ENCODE measurements at places on chromosomes 12 and 14.

- no peak for DNase-seq
Measured at GRCh38 chr12:128940974-128941373, 87.7 kb downstream of the GLT1D1 start.

DNA sequence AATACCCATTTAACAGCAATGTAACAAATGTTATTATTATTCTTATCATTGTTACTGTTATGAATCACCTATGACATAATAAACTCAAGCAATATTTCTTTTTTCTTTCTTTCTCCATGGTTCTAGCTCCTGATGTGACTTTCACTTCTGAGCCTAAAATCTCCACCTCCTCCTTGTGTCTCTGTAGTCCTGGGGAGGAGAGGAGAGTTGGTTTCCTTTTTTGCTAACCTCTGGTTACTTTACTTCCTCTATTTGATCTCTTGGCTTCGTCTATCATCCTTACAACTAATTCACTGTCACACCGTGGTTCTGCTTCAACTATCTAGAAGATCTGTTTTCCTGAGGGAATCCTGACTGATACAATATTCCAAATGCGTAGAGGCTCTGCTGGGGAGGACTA is 456.6 kb downstream of the VRK1 start:
- DNase-seq, result no peak

DNA sequence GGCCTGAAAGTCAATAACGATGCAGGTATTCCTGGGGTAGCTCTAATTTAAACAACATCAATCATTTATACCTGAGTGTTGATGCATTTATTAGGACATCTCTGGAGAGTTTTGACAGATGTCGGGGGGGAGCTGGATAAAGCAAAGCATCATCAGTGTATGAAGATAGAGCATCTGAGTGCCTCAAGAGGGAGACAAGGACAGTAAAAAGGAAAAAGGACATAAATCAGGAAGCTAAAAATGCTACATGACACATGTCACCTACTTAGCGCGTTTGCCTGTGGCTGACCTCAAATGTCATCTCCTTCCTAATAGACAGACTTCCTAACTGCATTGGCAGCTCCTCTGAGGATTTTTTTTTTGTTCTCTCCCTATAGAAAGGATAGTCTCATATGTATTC is 259.5 kb upstream of the PKP2 start:
- DNase-seq, result no peak

GRCh38 chr12:10750385-10750727 is 27.2 kb upstream of the YBX3 start:
- DNase-seq, result no peak

DNA sequence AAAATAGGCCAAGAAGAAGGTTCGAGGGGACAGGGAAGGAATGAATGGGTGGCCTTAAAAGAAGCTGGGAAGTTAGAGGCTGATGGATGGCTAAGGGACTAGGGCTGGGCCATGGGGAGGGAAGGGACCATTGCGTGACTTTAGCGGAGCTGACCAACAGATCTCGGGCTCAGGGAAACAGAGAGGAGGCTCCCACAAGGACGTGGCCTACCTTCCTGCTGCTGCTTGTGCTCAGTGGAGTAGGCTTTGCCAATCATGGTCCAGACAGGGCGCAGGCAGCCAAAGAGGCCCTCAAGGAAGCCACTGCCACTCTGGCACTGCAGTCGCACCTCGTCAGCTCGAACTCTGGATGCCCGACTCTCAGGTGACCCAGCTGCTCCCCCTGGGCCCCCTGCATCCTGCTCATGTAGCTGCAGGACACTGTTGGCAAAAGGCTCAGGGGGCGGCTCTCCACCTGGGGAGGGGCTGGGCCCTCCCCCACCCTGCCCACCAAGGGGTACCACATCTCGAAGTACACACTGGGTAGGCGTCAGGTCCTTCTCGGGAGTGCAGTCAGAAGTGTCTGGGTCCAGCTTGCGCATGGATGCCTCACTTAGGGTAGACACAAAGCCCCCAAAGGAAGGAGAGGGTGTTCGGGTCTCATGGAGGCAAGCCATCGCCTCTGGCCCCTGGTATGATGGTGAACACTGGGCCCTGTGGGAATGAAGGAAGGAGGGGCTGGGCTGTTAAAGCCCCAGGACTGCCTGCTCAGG is 12.3 kb downstream of the MAP3K12 start:
- DNase-seq, result no peak

GRCh38 chr14:91067186-91067585 is 6.7 kb upstream of the RPS6KA5 start:
- no peak for DNase-seq

DNA sequence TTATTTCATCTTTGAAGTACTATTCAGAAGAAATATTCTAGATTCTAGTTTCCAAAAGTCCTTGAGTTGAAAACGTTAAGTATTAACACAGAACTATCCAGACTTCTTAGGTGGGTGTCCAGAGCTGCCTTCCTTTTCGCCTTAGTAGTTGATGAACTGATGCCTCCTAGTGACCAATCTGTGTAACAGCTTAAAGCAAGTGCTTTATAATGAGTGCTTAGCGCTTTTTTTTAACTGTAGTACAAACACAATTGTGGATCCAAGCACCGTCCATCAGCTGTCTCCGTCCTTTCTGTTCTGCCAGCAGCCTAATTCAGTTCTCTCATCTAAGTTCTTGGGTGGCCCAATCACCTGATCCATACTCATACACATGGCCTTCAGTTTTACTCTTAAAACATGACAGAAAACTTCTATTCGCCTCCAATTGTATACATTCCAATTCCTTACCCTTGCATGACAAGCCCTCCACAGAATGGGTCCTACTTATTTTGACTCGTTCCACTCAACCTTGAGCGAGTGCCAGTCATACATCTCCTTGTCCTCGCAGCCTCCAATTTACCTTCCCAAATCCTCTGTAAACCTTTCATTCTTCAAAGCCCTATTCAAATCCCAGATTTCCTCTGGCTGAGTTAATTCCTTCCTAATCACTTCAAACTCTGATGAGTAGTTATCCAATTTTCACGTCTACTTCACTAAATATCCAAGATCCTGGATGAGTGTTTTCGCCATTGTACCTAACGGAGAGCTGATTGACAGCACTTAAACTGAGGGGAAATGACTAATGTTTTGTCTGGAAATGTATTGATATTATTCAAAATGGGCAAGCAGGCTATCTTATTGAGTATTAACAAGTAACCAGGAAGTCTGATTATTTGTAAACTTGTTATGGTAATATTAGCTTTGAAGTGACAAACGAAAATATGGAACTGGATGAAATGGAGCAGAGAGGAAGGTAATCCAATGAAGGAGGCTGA is 5.8 kb upstream of the PHLDA1 start:
- no peak for DNase-seq

- no peak for DNase-seq
Measured at GRCh38 chr12:71270057-71270456, 112.3 kb upstream of the TSPAN8 start.

GRCh38 chr12:38101753-38102152 is 214.8 kb upstream of the ALG10B start:
- DNase-seq, result no peak

DNA sequence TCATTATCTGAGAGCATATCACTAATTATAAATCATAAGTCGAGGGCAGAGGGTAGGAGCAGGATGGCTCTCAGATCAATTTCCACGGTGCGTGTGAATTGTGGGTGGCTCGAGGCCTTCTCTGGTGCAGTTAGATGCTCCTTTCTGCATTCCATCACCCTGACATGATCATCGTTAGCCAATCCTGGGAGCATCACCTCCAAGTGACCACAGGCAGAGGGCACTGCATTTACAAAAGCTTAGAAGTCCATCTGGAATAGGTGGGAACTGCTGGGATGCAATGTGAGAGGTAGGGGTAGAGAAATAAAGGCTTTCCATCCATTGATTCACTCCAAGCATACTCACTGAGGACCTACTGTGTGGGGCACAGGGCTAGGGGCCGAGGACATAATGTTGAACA is 538.2 kb upstream of the TBX3 start:
- no peak for DNase-seq

DNA sequence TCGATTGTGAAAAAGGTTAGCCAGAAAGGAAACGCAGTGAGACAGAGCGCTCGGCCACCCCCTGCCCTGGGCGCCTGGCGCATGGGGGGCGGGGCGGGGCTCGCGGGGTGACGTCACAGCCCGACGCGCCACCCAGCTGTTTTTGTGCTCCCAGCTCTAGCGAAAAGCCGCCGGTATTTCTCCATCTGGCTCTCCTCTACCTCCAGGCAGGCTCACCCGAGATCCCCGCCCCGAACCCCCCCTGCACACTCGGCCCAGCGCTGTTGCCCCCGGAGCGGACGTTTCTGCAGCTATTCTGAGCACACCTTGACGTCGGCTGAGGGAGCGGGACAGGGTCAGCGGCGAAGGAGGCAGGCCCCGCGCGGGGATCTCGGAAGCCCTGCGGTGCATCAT is at the start of gene GABARAPL1:
GABARAPL1 (plus strand) TSS at position 139 of the 393 bp plus-strand sequence; CDS start at position 392, 253 bp downstream.
- peak; percentile 71 for DNase-seq

DNA sequence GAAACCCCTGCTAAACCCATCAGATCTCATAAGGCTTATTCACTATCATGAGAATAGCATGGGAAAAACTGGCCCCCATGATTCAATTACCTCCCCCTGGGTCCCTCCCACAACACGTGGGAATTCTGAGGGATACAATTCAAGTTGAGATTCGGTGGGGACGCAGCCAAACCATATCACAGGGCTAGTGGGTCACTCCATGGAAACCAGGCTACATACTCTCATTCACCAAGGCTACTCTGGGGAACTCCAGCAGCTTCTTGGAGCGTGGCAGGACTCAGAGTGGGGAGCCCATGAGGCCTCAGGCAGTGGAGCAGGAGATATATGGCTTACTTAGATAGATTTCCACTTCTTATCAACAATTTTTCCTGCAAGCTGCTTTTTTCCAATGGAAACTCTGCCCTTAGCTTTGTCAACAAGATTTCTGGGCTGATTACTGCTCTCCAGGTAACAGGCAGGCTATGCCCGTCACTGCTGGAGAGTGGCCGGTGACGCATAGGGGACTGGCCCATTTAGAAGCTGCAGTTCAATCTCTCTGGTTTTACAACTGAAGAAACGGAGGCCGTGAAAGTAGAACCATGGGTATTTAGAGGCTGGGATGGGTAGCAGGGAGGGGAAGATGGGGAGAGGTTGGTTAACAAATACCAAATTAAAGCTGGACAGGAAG is 16.5 kb downstream of the VDR start:
- DNase-seq, result no peak

DNA sequence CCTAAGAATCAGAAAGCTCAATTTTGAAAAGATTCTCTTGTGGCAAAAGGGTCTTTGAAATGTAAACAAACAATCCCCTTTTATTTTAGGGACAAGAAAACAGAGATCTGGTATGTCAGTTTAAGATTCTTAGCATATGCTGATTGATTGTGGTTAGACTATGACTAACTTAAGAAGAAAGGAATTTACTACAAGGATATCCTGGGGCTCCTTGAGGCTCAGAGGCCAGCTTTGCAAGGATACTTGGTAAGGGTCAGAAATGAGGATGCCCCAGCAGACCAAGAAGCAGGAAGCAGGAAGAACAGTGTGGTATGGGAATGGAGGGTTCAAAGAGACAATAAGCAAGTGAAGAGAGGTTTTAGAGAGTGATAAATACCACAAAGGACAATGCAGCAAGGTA is 474.6 kb downstream of the ETNK1 start:
- no peak for DNase-seq

- no peak for DNase-seq
Measured at GRCh38 chr12:1797011-1797901, 23.1 kb upstream of the LRTM2 start.

DNA sequence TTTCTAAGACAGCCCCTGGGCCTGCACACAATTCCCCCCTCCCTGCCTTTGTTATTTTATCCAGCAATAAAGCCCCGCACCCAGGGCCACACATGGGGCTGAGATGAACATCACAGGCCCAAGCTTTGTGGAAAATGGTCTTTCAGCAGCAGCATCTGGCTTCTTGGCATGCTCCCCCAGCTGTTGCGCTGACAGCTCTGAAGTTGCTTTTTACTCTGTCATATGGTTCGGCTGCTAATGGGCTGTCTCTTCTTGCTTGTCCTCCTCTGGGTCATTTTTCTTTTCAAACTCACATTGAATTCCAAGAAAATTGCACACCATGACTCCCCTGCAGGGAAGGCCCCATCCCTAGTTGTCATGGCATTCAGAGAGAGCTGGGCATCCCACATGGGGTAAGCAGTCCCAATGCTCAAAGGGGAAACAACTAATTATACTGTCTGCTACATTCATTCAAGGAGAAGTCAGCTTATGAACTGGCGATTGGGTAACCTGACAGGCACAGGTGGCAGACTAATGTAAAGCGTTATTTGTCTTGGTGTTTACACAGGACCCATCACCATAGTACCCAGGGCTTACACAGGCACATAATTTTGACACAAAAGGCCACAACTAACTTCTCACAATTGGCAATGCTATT is 74.0 kb upstream of the CDKN3 start:
- no peak for DNase-seq

DNA sequence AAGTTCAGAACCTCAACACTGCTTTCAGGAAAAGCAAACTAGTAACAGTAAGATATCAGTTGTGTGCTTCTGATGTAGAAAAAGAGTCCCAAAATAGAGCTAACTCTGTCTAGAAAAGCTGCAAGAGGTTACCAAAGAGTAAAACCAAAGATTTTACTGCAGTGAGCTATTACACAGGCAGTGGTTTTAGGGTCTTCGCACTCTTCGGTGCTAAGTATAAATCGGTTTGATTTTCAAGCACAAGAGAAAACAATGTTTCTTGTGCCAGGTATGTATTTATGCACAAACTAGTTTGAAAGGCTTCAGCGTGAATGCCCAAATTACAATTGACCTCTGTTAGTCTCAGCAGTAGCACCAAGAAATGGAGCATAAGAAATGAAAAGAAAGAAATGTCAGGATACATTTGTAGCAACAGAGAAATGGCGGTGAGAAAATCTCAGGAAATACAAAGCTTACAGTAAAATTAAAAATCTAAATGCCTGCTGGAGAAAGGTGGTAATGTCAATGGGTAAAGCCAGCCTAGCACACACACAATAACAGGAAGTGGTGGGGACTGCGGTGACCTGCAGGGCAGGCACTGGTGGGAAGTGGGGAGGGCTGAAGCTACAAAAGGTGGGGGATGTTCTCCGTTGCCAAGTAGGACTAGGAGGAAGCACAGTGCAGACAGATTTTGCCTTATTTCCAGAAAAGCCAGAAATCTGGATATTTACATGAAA is 18.0 kb upstream of the DYRK2 start:
- no peak for DNase-seq

DNA sequence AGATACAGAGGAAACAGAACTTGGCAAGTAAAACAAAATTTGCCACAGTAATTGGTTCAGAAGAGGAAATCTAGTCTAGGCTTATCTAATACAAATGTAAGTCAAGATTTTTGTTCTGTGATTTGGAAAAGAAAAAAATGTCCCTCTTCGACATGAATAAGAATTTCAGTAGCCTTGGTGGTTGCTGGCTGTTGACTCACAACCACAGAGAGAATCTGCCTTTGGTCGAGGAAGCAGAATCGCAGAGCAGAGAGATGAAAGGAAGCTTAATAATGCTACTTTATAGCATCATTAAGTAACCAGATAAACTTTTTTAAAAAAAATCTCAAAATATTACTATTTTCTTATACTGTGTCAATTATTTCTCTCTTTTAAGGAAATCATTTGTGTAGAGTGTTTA is 1096.6 kb downstream of the FLRT2 start:
- peak; percentile 20 for DNase-seq

DNA sequence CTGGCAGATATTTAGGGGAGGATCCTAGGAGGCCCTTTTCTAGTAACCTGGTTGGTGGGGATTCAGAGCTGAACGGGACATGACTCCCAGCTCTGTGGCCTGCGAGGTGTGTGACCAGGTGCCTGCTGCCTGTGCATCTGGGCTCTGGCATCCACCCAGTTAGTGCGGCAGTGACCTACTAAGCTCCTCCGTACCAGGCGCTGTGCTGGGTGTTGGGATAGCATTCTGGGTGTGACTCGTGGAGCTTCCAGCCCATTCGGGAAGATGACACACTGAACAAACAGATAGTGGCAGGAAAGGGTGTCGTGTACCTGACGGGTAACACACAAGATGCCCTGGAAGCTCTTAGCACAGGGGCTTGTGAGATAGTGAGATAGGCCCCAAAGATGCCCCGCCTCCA is 80.9 kb downstream of the ACACB start:
- no peak for DNase-seq
